ENCODE measurements at places on chromosomes 16 and 17.

- DNase-seq = no peak
Observed at GRCh38 chr17:29617481-29618271, 5.0 kb downstream of the CORO6 start.

DNA sequence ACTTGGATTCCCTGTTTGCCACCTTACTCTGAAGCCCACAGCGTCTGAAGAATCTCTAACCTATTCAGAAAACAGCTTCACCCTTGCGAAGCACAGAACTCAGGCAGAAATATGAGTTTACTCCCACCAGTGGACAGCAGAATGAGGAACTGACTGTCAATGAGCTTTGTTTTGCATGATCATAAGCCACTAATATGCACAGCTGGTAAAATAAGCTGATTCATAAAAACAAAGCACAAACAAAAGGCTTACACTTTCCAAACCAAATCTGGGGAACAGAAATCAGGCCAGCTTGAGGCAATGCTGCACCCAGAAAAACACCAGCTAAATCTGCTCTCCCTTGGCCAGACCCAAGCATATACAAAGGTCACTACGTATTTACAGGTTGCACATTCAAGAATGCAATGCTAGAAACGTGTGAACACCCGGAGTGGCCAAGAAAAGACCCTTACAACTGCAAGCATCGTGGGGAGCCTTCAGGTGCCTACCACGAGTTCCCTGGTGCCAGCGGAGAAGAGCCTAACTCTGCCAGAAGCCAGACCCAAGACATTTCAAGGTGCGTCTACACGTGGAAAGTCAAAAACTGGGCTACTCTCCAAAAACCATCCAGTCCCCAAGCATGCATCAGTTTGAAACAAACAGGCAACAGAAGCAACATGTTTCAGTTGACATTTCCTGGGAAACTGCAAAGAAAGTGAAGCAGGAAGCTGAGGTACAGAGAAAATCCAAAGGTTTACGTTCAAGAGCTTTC, 207.1 kb downstream of the ZFHX3 start:
- DNase-seq = no peak

DNA sequence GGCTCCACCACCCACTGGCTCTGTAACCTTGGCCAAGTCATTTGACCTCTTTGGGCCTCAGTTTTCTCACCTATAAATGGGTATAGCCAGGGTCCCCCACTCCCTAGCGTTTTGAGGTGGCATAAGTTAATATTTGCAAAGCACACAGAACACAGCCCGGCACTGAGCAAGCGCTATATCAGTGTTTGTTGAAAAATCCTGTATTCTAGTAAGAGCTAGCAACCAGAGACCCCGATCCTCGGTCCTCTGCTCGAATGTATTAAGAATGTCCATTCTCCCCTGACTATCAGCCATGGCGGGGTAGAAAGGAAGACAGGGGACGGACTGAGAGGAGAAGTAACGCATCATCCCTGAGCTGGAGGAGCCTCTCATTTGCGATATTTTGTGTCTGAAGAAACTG, 131.2 kb downstream of the IRF8 start:
- no peak for DNase-seq

DNA sequence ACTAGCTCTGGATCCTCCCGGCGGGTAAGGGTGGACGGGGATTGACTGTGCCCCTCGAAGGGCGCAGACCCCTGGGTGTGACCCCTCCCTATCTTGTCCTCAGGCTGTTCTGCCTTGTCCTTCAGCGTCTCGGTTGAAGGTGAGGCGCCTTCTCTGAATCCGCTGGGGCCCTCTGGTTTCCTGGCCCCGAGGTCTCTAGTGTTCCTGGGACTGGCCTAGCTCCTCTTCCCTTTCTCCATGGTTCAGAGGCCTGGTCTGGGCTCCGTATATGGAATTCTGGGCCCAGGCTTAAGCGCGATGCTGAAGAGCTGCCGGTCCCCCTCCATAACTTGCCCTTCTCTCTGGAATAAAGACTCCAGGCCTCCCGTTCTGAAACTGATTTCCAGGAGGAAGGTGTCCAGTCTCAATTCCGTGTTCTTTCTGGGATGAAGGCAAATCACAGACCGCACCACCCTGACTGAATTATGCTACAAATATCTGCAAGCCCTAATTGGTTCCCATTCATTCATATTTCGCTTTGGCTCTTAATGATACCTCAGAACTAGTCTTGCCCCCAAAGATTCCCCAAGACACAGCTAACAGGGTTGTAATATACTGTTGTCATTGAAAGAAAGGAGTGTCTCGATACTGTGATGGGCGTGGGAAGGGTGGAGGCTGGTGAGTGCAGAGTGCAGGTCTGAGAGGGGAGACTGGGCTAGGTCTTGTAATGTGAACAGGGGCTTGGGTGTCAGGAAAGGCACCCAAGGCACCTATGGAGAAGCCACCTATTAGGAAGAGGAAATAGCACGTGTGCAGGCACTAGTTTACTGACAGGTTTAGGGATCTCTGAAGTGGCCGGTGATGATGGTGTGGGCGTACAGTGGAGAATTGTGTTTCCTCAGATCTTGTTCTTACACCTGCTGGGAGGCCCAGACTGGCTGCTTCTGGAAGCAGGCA, 851 bp downstream of the EDC4 start:
- no peak for DNase-seq

- DNase-seq = no peak
Observed at GRCh38 chr17:73017658-73018057, 74.8 kb downstream of the SLC39A11 start.

DNA sequence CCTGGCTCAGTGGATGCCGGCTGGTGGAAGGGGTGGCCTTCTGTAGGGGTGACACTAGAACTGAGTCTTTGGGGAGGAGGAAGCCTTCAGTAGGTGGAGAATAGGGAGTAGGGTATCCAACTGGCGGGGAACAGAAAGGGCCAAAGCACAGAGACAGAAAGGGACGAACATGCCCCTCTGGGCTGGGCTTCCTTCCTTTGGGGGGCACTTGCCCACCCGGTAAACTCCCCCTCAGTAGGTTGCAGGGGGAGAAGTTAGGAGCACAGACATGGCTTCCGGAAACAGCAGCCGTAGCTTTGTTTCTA, 774 bp downstream of the ENGASE start:
- no peak for DNase-seq

All from GM18507 (cell line).